Lower lobe of right lung (tissue), 2 donors: ENCODE measurements at places on chromosomes 1 and 21.

DNA sequence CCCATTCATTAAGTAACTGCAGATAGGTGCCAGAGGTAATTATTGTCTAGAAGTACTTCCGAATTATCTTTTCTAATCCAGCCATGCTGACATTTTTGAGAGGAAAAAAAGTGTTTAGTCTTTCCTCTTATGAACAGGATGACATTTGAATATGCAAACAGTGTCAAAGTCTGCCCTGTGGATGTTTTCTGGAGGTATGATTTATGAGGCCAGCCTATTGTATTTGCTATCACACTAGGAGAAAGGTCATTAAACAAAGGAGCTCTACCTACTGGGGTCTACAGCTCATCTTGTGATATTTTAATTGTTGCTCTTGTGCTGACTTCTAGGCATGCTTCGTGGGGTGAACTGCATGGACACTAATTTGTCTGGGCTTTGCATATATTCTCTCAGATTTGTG, 559.7 kb upstream of the CAMK1G start:
- H3K27ac ChIP-seq, result no peak overlapping the region
- no peak overlapping the region for H3K4me3 ChIP-seq
- no peaks in the 10 kb centered on the region for H3K4me1 ChIP-seq
- no peaks in the 10 kb centered on the region for H3K27me3 ChIP-seq
- H3K36me3 ChIP-seq, result no peaks in the 10 kb centered on the region
- no peak for DNase-seq

DNA sequence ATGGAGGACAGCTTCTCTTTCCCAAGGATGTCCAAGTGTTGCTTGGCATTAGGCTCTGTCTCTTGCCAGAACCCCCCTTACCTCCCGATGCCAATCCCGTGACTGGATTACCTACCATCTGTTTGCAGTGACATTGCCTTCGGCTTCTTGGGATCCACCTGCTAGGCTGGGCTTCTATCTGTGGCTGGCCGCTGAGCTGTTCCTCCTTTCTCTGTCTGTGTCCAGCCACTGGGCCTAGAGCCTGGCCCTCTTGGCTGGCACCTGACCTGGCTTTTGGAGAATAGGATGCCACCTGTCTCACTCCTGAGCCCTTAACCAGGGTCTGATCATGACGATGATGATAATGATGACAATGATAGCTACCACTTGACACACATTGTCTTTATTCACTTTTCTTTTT, 41.6 kb upstream of the STUM start:
- no peak overlapping the region for H3K4me3 ChIP-seq
- H3K27me3 ChIP-seq, result peaks cover 9% of the 10 kb centered on the region
- no peak overlapping the region for H3K27ac ChIP-seq

GRCh38 chr1:85936057-85936456, 220.5 kb downstream of the COL24A1 start:
- DNase-seq, result no peak
- H3K36me3 ChIP-seq, result no peaks in the 10 kb centered on the region
- H3K27ac ChIP-seq, result no peak overlapping the region
- no peak overlapping the region for H3K4me3 ChIP-seq

- DNase-seq, result no peak
- no peaks in the 10 kb centered on the region for H3K36me3 ChIP-seq
Observed at GRCh38 chr1:208526613-208527125, 282.5 kb upstream of the PLXNA2 start.

DNA sequence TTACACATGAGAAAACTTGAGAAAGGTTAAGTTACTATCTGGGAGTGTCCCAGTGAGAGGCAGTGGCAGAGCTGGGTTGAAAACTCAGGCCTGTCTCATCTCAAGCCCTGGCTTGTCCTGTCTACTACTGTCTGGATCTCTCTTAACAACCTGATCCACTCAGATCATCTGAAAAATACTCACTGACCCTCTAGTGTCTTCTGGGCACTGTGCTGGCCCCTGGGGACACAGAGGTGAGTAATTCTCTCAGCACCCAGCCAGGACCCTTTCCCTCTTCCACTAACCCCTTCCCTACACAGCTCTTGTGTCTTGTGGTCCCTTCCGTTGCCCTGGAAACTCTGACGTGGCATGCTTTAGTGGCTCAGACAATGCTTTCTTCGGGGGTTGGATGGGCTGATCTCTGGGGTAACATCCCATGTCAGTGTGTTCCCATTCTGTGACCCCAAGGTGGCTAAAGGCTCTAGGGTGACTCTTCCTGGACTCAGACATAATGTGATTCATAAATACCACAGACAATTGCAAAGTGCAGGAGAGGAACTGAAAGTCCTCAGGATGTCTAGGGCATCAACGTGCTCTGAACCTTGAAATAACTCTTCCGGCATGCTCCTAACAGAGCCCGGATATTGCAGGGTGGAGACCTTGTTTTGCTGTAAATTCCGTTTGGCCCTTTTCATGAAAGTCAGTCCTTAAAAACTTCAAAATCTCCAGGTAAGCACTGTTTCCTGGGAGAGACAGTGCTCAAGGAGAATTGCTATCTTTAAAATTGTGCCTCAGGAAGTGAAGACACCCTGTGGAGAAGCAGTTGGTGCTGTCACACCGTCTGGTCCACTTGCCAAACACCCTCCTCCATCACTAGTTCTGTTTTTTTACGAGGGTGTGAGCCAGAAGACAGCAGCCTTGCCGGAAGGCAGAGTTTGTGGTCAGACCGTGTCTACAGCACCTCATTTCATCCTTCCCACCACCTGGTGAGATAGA, 4.0 kb downstream of the SHISAL2A start:
- H3K4me3 ChIP-seq, result no peak overlapping the region
- peaks cover 25% of the 10 kb centered on the region for H3K27me3 ChIP-seq
- H3K27ac ChIP-seq, result peak overlapping the region; percentile 63
- H3K36me3 ChIP-seq, result no peaks in the 10 kb centered on the region
- peak; percentile 65 for DNase-seq

DNA sequence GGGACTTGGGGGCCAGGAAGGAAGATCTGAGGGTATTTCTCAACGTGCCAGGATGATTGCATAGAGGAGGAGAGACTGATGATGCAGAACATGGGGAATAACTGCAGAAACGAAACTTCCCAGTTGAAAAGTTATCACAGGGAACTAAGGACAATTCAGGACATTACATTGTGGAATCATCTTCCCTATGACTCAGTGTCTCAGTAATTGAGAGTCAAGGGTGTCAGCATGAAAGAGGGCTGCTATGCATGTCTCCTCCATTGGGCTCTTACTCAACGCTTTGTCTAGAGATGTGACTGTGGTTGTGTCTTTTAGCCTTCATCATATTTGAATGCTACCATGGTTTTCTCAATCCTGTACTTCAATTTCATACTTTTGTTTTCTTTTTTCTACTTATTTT, 48.9 kb upstream of the PTGFR start:
- no peak for DNase-seq
- H3K27ac ChIP-seq, result no peak overlapping the region
- H3K27me3 ChIP-seq, result no peaks in the 10 kb centered on the region
- H3K4me3 ChIP-seq, result no peak overlapping the region

DNA sequence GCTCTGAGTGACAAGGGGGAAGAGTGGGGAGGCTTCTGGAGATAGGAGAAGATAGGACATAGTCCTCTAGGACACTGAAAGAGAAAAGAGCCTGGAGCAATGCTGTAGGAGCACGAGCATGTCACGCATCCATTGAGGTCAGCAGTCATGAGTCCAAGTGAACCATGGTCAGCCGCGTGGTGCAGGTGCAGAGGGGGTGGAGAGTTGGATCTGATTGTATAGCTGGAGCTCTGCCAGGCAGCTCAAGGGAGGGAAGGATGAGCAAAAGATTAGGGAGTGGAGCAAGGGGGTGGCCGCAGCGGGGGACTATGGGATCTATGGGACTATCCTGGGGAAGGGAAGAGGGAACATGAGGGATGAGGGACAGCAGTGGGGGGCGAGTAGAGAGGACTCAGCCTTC, 14.0 kb downstream of the PADI1 start:
- no peaks in the 10 kb centered on the region for H3K4me1 ChIP-seq
- no peaks in the 10 kb centered on the region for H3K36me3 ChIP-seq
- peaks cover 24% of the 10 kb centered on the region for H3K27me3 ChIP-seq
- no peak for DNase-seq
- H3K4me3 ChIP-seq, result no peak overlapping the region
- no peak overlapping the region for H3K27ac ChIP-seq

DNA sequence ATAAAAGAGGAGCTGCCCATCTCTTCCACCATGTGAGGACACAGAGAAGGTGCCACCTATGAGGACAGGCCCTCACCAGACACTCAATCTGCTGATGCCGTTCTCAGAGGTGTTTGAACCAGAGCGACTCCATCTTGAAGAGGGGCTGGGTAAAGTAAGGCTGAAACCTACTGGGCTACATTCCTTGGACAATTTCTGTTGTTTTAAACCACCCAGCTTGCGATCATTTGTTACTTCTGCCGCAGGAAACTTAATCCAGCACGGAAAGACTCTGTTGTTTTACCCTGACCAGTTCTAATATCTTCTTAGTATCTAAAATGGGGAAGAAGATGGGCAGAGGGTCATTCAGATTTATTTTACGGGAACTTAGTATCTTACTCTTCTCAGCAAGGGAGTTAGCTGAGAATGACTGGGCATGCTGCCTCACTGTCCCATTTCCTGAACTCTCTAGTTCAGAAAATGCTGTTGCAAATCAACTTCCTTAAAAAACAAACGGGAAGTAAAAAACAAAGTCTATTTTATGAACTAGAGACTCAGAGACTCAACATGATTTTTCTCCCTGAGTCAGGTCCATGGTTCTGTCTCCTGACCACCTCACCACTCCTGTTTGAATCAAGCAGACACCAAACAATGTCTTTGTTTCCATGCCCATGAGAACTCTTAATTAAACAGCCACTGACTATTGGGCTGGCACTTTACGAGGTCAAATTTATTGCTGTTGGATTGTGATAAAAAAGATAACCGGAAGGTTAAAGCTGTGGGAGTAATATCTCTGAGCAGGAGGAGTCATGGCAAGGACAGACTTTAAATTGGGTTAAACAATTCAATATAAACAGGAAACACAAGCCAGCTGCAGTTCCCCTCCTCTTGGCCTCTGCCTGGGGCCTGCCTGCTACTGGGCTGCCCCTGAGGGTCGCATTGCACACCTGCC, 23.8 kb upstream of the IFNAR1 start:
- peaks cover 40% of the 10 kb centered on the region for H3K4me1 ChIP-seq
- H3K4me3 ChIP-seq, result no peak overlapping the region
- H3K36me3 ChIP-seq, result peaks cover 18% of the 10 kb centered on the region
- H3K27ac ChIP-seq, result peak overlapping the region; percentile 75

- H3K27me3 ChIP-seq, result no peaks in the 10 kb centered on the region
- H3K27ac ChIP-seq, result no peak overlapping the region
- H3K4me3 ChIP-seq, result no peak overlapping the region
Observed at GRCh38 chr21:29209696-29210095, 79.3 kb downstream of the MAP3K7CL start.

GRCh38 chr1:75953461-75953860, 21.3 kb upstream of the ASB17 start:
- no peak for DNase-seq
- no peaks in the 10 kb centered on the region for H3K4me1 ChIP-seq
- no peaks in the 10 kb centered on the region for H3K36me3 ChIP-seq
- no peak overlapping the region for H3K27ac ChIP-seq

GRCh38 chr1:237145379-237146135, 103.6 kb downstream of the RYR2 start:
- H3K27ac ChIP-seq, result no peak overlapping the region
- H3K4me3 ChIP-seq, result no peak overlapping the region
- no peaks in the 10 kb centered on the region for H3K27me3 ChIP-seq
- H3K36me3 ChIP-seq, result no peaks in the 10 kb centered on the region
- H3K4me1 ChIP-seq, result peaks cover 6% of the 10 kb centered on the region
- no peak for DNase-seq
